ENCODE measurements at places on chromosomes 16 and 17.

- DNase-seq, result no peak
These were observed 13.0 kb upstream of the DHRS11 start for GRCh38 chr17:36578671-36579070.

DNA sequence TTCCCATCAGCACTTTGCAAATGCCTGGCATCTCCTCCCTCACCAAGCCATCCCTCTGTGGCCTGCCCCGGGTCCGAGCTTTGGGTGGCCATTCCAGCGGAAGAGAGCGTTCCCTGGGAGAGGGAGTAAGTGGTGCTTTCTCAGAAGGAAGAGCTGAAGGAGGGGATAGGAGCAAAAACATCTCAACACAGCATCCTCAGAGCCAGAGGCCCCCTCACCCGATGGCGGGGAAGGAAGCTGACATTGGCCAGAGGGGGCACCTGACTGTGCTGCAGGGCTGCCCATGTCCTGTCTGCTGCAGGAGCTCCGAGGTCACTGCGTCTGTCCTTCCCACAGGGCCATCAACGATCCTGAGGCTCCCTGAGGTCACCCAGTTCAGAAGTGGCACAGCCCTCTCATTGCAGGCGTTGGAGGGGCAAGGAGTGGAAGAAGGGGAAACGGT is 427 bp upstream of the TLCD3B start:
- no peak for DNase-seq

GRCh38 chr17:21278450-21279197 is 5.9 kb upstream of the MAP2K3 start:
- DNase-seq, result no peak

DNA sequence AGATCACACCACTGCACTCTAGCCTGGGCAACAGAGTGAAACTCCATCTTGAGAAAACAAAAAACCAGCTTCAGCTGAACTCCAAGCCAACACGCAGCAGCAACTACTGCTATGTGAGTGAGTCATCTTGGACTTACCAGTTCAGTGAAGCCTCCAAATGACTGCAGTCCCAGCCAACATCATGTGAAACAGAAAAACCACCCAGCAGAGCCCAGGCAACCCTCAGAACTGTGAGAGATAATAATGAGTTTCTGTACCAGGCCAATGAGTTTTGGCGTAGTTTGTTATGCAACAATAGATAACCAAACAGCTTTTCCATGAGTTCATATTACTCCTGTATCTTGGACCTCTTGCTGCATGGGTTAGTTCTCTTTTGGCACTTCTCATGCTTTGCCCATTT is 23.3 kb downstream of the PHF12 start:
- peak; percentile 18 for DNase-seq

GRCh38 chr16:1688807-1689560 is 10.9 kb downstream of the JPT2 start:
- no peak for DNase-seq

DNA sequence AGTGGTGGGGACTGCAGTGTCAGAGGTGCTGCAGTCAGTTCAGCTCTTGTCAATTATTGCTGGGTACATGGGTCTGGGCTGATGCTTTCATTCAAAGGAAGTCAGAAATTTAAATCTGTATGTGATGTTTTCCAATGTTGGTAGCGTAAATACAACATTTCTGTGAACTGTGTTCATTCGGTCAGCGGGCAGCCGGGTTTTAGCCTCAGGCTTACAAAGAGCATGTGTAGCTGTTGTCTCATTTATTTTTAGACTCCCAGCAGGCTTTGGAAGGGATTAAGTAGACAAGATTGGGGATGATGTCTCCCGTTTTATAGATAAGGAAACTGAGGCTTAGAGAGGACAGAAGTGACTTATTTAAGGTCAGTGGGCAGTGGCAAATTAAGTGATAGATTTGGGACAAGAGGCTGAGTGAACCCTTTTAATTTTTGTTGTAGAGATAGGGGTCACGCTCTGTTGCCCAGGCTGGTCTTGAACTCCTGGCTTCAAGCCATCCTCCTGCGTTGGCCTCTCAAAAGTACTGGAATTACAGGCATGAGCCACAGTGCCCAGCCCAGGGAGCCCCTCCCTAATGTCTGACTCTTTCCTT is 8.1 kb downstream of the AQP8 start:
- DNase-seq, result no peak

- no peak for DNase-seq
These were observed 54.7 kb downstream of the BANP start for GRCh38 chr16:88005968-88006367.

DNA sequence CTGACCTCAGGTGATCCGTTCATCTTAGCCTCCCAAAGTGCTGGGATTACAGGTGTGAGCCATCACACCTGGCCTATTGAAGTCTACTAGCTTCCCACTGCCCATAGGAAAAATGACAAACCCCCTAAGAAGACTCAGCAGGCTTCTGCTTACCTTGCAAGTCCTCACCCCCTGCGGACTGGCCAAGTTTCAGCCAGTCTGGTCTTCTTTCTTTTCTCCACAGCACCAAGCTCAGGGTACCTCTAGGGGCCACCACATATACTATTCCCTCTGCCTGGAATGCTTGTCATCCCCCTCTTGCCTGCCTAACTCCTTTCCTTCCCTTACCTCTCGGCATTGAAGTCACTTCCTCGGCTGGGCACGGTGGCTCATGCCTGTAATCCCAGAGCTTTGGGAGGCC is 31.2 kb downstream of the ABCC3 start:
- no peak for DNase-seq

GRCh38 chr17:40931311-40931710 is 6.1 kb downstream of the KRT23 start:
- no peak for DNase-seq

DNA sequence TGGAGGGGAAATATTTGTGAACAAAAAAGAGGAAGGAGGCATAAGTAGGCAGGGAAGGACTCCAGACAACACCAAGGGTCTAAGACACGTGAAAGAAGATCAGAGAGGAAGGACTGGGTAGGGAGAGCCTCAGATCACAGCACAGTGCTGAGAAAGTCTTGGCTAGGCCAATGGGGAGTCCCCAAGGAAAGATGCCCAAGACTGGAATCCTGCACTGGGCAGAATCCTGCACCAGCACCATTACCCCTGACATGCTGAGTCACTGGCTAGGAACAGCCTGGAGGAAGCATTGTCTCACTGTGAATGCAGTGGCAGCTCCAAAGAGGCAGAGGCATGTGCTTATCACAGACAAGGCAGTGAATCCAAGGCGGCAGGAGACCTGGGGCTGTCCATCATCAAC is 19.2 kb downstream of the CLEC19A start:
- DNase-seq, result no peak

DNA sequence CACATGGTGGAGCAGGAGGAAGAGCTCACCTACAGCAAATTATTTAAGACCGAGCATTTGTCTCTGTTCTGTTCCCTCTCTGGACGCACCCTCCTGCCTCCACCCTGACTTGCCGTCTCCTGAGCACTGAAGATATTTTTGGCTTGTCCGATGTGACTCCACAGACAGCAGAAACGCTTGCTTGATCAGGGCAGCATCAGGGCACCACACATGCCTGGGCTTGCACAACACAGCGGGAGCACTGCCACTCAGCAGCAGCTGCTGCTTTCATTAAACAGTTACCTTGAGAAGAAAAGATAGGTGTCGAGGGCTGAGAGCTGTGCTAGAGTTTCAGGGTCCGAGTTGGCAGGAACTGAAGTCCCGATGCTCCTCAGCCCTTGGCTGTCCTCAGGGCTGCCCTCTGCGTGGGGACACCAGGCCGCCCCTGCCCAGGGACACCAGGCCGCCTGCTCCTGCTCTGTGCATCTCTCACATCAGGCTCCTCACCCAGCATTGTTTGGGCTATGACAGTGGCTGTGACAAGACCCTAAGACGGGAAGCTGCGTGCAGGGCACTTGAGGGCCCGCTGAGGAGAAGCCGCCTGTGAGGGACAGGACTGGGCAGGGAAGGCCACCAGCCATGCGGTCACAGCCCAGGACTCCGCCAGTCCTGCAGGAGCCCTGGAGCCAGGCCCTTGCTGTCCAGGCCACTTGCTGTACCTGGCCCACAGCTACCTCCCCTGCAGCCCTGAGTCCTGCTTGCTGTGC is 21.3 kb upstream of the CDH15 start:
- no peak for DNase-seq

GRCh38 chr17:79041723-79042420 is 17.9 kb downstream of the C1QTNF1 start:
- no peak for DNase-seq

- DNase-seq, result no peak
These were observed at the start of gene TRPV3 for GRCh38 chr17:3557768-3558583. Gene TRPV3, minus strand, starts transcription at chr17:3557812. Its CDS starts 2,962 bp downstream, at chr17:3554850.

DNA sequence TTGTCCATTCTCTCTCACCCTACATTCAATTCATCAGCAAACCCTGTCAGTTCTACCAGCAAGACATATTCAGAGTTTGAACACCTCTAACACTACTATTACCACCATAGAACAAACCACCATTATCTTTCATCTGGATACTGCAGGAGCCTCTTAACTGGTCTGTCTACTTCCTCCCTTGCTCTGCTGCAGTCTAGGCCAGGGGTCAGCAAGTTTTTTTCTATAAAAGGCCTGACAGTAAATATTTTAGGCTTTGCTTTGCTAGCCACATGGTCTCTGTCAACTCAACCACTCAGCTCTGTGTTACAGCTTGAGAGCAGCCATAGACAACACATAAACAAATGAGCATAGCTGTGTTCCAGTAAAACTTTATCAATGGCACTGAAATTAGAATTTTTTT is 13.8 kb downstream of the KCTD19 start:
- DNase-seq, result peak; percentile 45

DNA sequence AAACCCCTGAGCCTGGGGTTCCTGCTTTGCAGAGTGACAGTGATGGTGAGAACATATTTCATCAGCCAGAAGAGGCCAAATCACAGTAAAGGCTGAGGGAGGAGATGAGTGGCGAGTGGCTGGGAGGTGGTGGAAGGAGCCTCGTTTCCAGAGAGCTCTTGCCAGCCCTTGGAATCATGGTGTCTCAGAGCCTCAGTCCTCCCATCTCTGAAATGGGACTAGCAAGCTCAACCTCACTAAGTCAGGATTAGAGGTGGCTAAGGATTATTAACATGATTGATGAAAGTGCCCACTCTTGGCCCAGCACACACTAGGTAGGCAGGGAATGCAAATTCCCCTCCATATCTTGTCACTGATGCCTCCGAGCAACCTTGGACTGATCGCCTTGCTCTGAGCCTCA is 43.0 kb downstream of the IL4R start:
- no peak for DNase-seq

DNA sequence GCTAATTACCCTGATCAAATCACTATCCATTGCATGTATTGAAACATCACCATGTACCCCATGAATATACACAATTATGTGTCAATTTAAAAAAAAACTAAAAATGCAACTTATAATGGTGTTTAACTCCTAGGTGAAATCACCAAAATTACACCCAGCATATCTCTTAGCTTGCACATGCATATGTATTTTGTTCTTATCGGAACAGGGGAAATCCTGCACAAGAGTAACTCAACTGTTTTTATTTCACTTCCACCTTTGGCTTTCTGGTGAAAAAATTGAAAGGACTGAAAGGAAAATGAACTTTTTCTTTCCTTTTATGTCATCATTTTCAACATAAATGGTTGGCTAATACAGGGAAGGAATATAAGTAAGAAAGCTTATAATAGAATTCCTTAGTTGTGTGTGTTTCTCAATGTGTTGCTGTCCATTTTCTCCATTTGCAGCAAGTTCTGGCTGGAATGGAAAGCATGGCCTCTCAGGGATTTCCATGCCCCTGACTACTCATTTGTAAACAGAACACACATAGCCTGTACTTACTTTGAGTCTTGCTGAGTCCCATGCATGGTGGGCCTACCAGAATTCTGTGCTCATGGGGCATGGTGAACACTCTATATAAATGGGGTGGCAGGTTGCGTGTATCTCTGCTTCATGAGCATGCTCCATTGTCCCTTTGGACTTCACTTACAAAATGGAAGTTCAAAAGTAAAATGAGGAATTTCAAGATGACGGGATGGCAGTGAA is 462.0 kb downstream of the HS3ST3B1 start:
- no peak for DNase-seq

- DNase-seq, result no peak
These were observed 408.3 kb upstream of the MAF start for GRCh38 chr16:80008857-80009256.

- no peak for DNase-seq
These were observed 5.1 kb upstream of the CD68 start for GRCh38 chr17:7574176-7574953.

DNA sequence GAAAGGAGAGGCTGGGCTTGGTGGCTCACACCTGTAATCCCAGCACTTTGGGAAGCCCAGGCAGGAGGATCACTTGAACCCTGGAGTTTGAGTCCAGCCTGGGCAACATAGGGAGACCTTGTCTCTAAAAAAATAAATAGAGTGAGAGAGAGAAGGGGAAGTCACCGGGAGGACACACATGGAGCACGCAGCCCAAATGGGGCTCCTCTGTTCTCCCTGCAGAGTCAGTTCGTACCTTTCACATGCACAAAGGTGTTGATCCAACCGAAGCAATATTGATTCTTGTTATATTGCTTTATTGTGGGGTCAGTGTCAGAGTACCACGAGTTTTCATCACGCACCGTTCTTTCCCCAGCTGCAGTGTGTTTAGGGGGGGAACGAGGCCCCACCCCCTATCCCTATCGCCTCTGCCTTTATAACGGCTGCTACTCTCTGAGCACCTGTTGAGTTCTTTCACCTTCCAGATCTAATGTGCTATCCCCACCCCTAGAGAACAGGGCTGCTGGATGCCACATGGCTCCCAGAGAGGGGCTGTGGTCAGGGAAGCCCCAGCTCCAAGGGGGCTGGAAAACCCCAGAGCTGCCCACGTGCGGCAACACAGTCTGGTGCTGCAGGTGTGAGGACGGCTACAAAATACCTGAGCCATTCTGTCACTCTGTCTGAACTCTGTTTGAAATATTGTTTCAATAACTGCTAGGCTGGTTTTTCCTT is 1.0 kb upstream of the TMEM235 start:
- no peak for DNase-seq

- no peak for DNase-seq
These were observed 12.4 kb downstream of the C17orf50 start for GRCh38 chr17:35773129-35773528.

DNA sequence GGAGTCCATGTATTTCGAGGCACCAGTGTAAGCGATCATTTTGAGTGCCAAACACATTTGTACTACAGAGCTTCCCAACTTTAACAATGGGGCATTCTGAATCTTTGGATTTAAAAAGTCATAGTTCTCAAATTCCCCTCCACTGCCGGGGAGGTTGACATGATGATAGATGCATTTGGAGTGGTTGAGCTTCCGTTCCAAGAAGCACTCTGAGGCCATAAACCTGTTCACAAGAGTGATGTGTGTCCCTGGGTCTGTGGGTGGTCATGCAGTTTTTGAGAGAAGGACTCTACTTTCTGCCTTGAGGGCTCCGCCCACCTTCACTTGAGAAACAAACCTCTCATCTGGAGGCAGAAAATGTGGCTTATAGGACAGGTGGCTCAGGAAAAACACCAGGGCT is 43.7 kb downstream of the IRX5 start:
- no peak for DNase-seq
